ENCODE measurements at places on chromosomes 3 and 15.

GRCh38 chr3:48429317-48429959, 448 bp downstream of the PLXNB1 start:
- DNase-seq = no peak

DNA sequence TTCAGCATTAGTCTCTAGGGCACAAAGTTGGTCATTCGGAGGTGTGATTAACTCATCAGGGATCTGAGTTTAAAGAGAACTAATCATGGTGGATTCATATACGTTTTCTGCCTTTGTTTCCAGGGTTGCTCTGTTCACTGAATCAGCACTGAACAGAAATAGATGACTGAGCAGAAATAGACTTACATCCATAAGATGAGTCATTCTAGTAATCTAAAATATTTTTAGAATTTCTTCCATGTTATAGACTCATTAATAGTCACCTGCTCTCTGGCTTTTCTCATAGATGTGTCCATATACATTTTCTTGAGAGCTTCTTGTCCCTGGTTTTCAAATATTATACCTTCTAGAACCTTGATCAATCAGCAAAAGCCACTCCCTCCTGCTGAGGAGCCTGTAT, 837.6 kb upstream of the DPPA4 start:
- DNase-seq = no peak

DNA sequence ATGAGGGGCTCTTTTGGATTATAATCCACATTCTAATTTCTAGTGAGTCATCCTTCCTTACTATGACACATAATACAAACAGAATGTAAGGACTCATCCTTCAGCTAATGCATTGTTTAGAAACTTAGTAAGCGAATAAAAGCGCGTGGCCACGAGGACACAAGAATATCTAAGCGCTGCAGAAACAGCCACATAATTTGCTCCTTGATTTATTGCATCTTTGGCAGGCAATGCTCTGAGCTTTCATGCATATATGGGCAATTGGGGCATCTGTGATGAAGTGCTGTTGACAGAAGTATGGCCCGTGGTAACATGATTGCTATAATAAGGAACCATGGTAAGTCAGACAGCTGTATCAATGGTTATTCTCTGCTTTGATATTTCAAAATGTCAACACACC, 191.3 kb upstream of the ZNF385D start:
- DNase-seq = peak; percentile 83

- no peak for DNase-seq
Observed at GRCh38 chr3:161700998-161701397, 204.4 kb downstream of the OTOL1 start.

DNA sequence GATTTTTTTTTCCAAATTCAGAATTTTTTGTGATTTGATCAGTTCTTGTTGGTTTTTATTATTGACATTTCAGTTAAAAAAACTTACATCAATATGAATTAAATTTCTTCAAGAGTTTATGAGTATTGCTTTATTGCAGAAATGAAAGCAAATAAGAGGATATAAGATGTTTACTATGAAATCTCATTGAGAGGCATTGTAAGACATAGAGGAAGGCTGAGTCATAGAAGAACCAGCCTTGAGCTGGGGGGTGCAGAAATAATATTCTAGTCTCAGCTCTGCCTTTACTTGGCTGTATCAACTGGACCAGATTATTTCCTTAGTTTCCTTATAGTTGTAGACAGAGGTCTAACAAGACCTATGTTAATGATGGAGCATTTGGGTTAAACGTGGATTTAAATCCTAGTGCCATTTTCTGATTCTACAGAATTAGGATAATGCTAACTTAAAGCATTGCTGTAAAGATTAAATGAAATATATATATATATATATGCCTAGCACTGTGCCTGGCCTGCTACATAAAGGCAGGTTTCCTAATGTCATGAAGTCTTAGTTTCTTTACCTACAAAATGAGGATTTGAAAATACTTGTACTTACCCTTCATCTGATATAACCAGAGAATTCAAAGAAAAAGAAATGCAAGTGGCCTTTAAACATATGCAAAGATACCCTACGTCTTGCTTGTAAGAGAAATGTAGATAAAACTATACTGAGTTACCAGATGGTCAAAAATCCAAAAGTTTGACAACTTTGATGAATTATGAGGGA, 7.3 kb downstream of the FAM98B start:
- peak; percentile 26 for DNase-seq

GRCh38 chr3:47791193-47791855, 9.6 kb upstream of the SMARCC1 start:
- DNase-seq = no peak

DNA sequence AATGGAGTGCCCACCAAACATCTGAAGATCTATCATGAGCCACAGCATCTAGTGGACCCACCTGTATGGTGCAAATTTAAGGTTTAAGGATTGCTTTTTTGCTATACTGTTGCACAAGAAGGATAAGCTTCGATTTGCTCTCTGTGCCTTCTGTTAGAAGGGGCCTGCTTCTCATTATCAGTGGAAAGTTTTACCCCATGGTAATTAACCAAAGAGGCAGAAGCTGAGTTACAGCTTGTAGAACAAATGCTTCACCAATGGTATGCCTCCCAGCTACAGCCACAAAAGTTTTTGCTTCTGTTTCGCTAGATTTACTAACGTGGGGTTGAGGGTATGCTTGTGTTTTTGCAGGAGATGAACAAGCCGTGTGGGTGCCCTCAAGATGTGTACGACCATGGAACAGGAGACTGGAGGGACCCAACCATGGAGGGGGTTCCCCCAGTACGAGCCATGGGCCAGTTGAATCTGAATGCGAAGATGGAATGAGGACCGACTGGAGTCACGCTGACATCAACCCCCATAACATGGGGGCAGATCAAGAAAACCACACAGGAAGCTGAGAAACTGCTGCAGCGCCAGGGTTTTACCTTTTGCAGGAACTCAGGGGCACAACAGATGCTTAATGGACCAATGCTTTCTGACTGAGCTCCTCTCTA, 43.5 kb downstream of the ACAD9 start:
- DNase-seq = no peak

GRCh38 chr3:45362758-45363157, 25.6 kb upstream of the LARS2 start:
- DNase-seq = no peak

Measured in astrocyte of the spinal cord (primary cell).